ENCODE measurements at places on chromosomes 5 and 9.

- DNase-seq: no peak
Measured at GRCh38 chr9:127223810-127224177, 40.8 kb upstream of the GARNL3 start.

DNA sequence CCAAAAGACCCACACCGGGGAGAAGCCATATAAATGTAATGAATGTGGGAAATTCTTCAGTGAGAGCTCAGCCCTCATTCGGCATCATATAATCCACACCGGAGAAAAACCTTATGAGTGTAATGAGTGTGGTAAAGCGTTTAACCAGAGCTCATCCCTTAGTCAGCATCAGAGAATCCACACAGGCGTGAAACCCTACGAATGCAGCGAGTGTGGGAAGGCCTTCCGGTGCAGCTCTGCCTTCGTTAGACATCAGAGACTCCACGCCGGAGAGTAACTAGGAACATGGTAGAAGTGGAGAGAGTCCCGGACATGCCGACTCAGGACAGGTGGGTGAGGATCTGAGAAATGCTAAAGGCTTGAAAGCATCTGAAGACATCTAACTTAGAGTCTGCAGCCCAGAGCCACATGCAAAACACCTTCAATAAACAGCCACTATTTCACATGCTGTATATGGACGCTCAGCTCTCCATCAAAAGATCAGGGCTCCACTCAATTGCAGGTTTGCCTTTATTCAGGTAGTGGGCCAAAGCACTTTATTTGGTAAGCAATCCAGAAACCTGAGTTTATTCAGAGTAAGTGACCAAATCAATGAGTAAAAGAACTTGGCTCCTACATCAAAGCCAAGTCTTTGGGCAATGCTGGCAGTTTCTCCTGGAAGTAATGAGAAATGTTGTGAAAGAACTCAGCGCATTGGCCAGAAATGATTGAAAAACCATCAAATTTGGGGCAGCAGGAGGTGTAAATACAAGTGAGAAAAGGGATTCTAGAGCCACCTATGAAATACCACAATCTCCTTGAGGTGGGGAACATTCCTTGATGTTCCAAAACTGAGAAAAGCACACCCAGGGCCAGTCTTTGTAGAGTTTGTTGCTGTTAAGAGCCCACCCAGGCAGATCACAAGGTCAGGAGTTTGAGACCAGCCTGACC is 6.0 kb downstream of the RPL12 start:
- no peak for DNase-seq

DNA sequence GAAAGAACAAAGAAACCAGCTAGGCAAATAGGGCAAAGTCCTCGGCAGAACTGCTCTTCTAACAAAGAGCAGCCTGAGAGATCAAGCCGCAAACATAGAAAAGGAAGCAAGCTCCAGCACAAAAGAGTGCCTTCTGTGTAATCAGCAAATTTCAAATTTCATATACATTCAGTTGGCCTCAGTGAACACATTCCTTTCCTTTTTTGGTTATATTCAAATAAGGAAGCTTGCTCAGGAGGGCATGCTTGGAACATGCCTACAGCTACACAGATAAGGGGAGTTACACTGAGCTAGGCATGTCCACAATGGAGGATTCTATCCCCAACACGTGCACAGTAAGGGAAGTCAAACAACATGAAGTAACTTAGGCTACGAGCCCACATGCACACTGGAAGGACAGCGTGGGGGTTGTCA is 23.4 kb downstream of the IL33 start:
- no peak for DNase-seq

- DNase-seq: no peak
Measured at GRCh38 chr5:142716963-142717362, 31.1 kb upstream of the FGF1 start.

DNA sequence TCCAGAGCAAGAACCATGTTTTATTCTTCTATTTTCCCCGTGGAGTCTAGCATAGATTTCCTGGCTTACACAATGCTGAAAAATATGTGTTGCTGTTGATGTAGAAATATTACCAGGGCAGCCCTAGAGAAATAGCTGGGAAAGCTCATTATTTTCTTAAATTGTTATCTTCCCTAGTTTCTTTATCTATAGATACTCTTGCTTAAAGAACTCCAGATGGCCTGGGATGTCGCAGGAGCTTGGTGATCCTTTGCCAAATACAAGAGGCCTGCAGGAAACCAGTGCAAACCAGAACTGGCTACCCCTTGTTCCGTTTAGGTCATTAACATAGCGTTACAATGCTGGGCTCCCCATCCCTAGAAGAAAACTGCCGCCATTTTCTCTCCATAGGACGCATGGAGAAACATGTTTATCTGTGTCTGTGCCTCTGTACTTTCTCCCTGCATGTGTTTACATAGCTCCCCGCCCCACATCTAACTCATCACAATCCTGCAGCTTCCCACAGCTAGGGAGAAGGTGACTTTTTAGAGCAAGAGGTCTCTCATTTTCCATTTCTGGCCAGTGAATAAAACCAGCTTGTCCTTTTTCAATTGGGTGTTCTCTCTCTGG is 6.4 kb downstream of the PRLR start:
- DNase-seq: no peak

DNA sequence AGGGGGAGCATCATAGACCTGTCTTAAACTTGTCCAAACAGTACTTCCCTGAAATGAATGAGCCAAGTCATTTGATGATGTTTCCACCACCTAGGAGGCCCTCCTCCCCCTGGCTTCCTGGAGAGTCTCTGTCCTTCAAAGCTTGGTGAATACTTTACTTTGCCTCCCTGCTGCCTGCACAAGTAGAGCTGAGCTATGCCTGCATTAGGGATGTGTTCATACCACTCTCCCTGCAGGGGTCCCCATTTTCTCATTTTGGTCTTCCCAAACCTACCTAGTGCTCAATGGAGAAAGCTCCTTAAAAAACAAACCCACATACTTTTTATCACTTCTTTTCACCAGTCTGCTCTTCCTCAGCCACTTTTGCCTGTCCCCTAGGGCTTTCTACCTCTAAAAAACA is 7.7 kb downstream of the CCNI2 start:
- DNase-seq: no peak

All from left colon (tissue), 2 donors.